ENCODE measurements at places on chromosomes 5 and 9. TPM values are rescaled to one million over a fixed set of nuclear protein-coding genes. Genes with fewer than 3 reads are reported as not detected.

NDUFS6 gene
- 126 TPM for total RNA-seq

DNA sequence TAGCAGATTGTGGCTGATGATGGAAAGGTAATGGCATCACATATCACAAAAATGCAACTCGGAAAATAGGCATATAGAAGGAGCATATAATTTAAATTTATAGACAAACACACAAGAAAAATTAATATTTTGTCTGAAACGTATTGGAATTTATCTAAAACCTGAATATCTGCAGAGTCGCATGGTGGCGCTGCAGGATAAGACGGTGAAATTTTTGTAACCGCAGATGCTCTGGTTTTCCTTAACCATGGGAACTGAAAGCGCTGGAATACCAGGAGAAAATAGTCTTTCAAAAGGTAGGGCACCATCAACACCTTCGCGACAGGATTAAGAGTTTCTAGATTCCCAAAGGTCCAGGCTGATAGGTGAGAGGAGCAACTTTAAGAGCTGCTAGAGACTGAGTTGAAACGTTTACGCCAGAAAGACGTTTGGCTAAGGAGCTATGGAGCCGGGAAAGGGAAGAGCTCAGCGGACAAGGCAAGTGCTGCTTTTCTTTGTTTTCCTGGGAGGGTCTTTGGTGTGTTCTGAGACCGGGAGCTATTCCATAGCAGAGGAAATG, 11.0 kb upstream of the PCDHB15 start:
- no peak for DNase-seq

- DNase-seq, result no peak
These were observed 48.4 kb upstream of the APC start for GRCh38 chr5:112689155-112689909.

PCDHB4 gene
- 1.7 TPM for total RNA-seq

DNA sequence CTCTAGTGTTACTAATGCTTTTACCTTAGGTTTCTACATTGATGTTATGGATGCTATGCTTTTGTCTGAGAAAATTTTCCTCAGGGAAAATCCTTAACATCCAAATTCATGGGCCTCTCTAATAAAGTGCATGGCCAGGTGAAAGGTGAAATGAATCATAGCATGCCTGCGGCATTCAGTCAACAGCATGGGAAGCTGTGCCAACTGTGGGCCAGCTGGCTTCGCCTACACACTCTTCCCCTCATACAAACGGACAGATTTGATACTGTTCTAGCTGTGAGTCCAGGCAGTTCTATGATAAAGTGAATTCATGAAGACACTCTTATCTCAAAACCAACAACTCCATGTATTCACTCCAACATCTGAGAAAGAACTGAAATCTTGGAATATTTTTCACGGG, 374.1 kb downstream of the PLK2 start:
- no peak for DNase-seq

SHROOM1 gene
- total RNA-seq, result 3.6 TPM

- no peak for DNase-seq
These were observed 860 bp upstream of the MARCHF6 start for GRCh38 chr5:10352430-10353240.

DNA sequence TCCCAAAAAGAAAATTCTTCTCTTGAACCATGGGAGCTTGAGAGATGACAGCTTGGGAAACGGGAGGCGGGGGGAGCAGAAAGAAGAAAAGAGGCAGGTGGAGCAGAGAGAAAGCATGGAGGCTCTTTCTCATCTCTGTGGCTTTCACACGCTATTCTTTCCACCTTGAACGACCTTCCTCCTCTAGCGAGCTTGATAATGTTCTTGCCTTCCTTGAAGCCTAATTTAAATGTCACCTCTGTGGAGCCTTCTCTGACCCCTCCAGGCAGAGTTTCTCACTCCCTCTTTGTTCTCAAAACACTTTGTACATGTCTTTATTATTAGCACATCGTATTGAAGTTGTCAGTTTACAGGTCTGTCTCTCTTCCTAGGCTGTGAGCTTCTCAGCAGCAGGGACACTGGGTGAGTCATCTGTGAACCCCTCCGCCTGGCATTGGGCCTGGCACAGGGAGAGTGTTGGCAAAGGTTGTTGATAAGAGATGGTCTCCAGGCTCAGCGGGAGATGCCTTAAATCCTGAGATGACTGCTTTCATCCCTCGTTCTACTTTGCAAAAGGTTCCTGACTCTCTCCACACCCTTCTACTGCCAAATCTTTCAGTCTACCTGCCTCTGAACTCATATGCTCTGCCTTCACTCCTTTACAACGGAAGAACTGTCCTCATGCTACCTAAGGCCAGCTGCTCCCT, 14.1 kb upstream of the STRBP start:
- DNase-seq, result peak; percentile 80

DNA sequence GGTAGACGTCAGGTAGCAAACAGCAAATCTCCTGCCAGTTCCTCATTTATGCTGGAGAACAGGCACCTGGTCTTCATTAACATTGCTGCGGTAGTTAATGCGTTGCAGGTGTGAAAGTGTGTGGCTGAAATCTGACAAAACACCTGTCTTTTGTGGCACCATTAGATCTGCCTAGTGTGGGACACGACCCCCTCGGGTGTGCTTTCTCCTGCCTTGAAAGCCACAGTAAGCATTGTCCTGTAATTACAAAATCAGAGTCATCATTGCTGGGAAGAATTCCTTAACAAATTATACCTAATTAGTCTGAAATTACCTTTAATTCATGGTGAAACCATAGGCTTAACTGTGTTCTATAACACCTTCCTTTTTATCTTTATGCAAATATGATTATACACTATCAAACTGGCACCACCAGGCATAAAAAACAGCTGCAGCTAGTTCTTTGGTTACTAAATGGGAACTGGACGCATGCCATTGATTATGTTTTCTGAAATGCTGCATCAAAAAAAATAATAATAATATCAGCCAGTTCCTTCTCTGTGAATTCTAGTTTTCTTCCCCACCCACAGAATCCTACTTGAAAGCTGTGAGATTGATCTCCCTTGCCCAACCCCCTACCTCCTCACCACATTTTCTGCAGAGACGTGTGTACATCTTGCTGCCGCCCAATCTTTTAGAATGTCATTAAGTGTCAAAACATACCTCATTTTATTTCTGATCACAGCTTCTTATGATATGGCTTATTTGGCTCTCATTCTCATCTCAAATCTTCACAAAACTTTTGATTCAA, 374.0 kb downstream of the NFIB start:
- DNase-seq, result no peak

Measured in Right ventricle myocardium superior (tissue), 1 donor.